ENCODE measurements at places on chromosomes 13 and 19. TPM values are rescaled to one million over a fixed set of nuclear protein-coding genes. Genes with fewer than 3 reads are reported as not detected.

ZSCAN4 gene
- not detected for total RNA-seq

ELAVL1 gene
- total RNA-seq = 31.0 TPM

SWSAP1 gene
- 2.4 TPM for total RNA-seq

ZNF28 gene
- total RNA-seq = 4.2 TPM

HCST gene
- total RNA-seq = 1.7 TPM

HIF3A gene
- 5.5 TPM for total RNA-seq

C19orf53 gene
- 30.6 TPM for total RNA-seq

ZNF563 gene
- 3.7 TPM for total RNA-seq

ZNF724 gene
- 0.68 TPM for total RNA-seq

PRRG2 gene
- total RNA-seq = 5.3 TPM

- no peak for DNase-seq
Measured at GRCh38 chr19:4099041-4099764, 24.7 kb downstream of the MAP2K2 start.

GRCh38 chr13:83449668-83450395, 432.4 kb downstream of the SLITRK1 start:
- no peak for DNase-seq

GRCh38 chr13:37884674-37885073, 15.1 kb upstream of the TRPC4 start:
- DNase-seq = no peak

GRCh38 chr19:14165990-14166830, 29.8 kb upstream of the ASF1B start:
- DNase-seq = no peak

GRCh38 chr13:42189061-42189460, 82.9 kb upstream of the AKAP11 start:
- no peak for DNase-seq

DNA sequence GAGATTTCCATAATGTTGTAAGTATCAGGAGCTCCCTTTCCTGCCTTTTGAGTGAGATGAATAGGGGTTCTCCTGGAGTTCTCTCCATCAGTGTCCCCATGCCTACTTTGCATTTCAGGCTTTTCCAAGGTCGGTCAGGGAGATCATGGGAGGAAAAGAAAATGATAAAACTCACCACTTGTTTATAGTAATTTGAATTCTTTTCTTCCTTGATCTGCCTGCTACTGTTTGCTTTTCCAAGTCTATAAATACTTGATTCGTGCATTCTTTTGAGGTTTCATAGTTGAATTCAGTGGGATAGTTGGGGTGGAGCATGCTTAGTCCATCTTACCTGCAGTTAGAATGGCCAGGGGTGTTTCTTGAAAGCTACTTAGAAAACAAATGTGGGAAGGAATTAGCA, 51.5 kb downstream of the PCCA start:
- no peak for DNase-seq

DNA sequence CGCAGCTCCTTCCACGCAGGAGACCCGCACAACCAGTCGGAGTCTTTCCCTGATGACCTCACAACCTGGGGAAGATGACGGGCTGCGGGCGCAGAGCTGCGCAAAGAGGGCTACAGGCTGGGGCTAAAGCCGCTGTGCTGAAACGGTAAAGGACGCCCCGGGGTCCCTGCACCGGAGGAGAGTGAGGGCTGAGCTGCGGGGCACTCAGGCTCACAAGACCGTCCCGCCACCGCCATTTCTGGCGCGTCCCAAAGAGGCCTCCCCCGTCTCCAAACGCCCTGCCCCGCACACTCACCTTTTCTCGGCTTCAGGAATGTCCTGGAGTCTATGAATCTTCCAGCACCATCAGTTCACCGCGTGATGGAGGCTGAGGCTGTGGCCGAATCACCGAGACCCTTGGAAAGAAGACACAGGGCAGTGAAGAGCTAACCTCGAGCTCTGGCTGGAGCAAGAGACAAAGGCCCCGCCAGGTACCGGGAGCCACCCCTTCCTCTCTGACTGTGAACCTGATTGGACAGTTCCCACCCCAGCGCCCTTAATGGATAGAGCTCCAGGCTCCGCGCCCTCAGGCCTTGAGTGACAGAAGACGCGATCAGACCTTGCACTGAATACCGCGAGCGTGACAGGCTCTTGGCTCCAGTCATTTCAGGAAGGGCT, 41.8 kb upstream of the ZNF429 start:
- DNase-seq = no peak

DNA sequence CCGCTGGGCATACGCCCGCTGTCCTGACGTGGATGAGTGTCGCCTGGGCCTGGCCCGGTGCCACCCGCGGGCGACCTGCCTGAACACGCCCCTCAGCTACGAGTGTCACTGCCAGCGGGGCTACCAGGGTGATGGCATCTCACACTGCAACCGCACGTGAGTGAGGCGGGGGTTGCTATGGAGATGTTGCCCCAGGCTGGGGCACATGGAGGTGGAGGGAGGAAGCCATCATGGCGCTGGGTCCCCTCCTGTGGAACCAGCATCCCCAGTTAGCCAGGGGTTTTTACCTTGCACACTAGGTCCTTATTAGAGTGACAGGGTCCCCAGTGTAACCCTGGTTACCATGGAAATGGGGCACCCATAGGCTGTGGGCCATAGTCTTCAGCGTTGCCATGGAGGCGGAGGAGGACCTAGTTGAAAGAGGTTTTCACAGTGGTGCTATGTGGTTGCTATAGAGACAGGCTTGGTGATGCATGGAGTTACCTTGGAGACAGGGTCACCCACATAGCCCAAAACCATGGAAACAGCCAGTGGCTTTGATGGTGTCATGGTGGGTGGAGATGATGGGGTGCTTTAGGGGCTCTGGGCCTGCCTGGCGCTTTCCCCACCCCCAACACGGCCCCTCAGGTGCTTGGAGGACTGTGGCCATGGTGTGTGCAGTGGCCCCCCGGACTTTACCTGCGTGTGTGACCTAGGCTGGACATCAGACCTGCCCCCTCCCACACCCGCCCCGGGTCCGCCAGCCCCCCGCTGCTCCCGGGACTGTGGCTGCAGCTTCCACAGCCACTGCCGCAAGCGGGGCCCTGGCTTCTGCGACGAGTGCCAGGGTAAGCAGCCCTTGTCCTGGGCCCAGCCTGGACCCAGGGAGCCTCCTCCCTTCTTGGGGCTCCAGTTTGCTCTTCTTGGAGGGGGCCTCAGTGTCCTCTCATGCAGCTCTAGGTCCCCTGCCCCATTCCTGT, 27.1 kb downstream of the MEGF8 start:
- no peak for DNase-seq

- DNase-seq = no peak
Measured at GRCh38 chr13:20438801-20439200, 86.9 kb downstream of the CRYL1 start.

GRCh38 chr19:29528946-29529645, 3.3 kb downstream of the VSTM2B start:
- DNase-seq = no peak

GRCh38 chr19:46508206-46508605, 12.5 kb upstream of the PNMA8B start:
- no peak for DNase-seq
